ENCODE measurements at places on chromosomes 5 and 9.

GRCh38 chr9:127451608-127451857, 223 bp downstream of the LRSAM1 start:
- DNase-seq = no peak

GRCh38 chr5:178817506-178817905, 42.2 kb upstream of the ZNF354B start:
- no peak for DNase-seq

DNA sequence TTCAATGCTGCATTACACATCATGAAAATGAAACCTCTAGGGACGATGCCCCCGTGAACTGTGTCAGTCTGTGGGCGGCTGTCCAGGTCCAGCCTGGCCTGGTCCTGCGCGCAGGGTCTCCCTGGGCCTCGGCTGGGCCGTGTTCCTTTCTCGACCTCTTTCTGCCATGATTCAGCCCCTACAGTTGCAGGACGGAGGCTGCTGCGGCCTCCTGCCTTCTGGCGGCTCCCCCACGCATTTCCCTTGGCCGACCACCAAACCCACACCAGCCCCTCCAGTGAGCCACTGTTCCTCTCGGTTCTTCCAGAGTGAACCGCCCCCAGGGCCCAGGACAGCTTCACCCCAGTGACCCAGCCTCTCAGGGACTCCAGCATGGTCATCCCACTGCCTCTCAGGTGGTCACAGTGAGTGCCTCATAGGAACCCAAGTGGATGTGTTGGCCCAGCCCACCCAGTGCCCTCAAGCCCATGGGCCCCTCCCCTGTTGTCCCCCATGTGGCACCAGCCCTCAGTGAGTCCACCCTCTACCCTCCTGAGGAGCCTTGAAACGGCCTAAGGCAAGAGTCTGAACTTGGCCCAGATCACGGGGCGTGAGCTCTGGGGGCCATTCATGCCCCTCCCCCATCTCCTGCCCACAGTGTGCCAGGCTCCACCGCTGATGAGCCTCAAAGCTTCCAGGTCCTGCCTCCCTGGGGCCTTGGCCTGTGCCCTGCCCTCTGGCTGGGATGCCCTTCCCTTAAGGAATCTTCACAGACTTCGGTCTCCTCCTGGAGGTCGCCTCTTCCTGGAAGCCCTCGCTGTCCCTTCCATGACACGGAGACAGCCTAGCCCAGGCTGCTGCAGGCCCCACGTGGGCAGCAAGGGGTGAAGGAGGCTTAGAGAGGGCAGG, 10.0 kb upstream of the CLIC3 start:
- DNase-seq = no peak

GRCh38 chr9:127756233-127756632, 21.1 kb upstream of the TOR2A start:
- no peak for DNase-seq
